ENCODE measurements at places on chromosomes 4 and X.

- DNase-seq: peak; percentile 43
Observed at GRCh38 chrX:70479922-70480659, 35.5 kb downstream of the DLG3 start.

DNA sequence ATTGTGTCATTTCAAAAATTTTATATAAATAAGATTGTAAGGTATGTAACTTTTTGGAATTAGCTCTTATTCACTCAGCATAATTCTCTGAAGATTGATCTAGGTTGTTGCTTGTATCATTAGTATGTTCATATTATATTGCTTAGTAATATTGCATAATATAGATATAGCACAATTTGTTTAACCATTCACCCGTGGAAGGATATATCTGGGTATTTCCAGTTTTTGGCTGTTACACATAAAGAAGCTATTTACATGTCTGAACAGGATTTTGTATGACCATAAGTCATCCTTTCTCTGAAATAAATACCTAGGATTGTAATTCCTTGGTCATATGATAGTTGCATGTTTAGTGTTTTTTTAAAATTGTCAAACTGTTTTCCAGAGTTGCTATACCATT is 82.5 kb downstream of the CPEB2 start:
- no peak for DNase-seq

- no peak for DNase-seq
Observed at GRCh38 chr4:125303058-125303457, 11.7 kb upstream of the FAT4 start.

GRCh38 chr4:161546902-161547301 is 616.9 kb downstream of the FSTL5 start:
- DNase-seq: no peak

- DNase-seq: no peak
Observed at GRCh38 chrX:19563327-19563726, 48.0 kb upstream of the MAP3K15 start.

- peak; percentile 31 for DNase-seq
Observed at GRCh38 chr4:152850377-152850776, 70.6 kb downstream of the ARFIP1 start.

DNA sequence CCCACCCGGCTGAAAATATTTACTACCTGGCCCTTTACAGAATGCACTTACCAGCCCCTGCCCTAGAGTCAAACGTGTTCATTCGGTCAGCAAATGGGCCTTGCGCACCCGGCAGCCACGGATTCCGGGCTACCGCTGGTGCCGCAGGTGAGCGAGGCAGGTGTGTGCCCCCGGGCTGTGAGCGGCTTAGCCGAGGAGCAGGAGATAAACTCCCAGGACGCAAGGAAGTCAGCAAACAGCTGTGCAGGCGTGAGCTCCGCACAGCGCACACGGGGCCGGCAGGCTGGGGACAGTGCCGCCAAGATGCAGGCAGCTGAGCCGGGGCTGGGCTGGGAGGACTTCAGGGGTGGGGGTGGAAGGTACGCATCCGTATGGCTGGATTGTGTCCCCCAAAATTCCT is 211.2 kb upstream of the PSAPL1 start:
- DNase-seq: no peak

DNA sequence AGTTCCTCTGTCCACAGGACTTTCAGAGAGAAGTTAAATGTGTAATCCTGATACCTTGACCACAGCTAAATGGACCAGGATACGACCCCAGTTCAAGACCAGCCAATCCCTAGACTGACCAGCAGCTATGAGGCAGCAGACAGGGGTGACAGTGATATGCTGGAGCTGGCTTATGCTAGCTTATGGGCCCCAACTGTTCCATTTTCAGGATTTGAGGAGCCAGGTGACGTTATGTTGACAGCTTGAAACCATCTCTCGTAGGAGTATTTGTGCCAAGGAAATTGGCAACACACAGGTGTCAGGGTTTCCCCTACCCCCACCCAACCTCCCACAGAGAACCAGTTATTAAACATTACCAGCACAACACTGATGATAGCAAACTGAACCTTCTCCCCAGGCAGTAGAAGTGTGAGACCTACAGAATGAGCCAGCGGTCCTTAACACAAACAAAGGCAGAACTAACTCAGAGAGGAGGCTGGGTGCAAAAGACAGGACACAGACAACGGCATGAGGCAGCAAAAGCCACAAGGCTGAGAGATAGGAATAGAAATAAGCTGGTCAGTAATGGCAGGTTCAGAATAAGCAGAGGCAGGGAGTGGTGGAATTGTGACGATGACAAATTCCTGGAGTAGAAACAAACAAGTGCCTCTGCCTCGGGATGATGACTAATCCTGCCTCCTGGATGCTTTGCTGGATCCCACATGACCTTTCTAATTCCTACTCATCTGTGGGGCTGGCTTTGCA is 85.6 kb upstream of the CPEB2 start:
- DNase-seq: no peak

- no peak for DNase-seq
Observed at GRCh38 chr4:173294444-173294843, 39.7 kb downstream of the HMGB2 start.

- peak; percentile 29 for DNase-seq
Observed at GRCh38 chr4:77360451-77360850, 203.4 kb downstream of the CCNG2 start.

DNA sequence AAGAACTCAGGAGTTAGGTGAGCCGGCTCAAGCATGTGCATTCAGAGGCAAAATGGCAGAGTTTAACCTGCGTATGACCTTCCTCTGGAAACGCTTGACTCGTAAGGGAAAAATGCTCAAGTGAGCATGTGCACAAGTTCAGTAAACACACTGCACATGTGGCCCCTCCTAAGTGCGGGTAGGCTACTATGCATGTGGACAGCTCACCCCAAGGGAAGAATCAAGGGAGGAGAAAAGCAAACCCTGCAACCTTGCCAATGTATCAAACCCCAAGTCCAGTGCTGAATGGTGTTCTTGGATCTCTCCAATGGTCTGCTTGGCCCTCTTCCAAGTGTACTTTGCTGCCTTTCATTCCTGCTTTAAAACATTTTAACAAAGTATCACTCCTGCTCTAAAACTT is 407.1 kb downstream of the ADAM29 start:
- DNase-seq: no peak

DNA sequence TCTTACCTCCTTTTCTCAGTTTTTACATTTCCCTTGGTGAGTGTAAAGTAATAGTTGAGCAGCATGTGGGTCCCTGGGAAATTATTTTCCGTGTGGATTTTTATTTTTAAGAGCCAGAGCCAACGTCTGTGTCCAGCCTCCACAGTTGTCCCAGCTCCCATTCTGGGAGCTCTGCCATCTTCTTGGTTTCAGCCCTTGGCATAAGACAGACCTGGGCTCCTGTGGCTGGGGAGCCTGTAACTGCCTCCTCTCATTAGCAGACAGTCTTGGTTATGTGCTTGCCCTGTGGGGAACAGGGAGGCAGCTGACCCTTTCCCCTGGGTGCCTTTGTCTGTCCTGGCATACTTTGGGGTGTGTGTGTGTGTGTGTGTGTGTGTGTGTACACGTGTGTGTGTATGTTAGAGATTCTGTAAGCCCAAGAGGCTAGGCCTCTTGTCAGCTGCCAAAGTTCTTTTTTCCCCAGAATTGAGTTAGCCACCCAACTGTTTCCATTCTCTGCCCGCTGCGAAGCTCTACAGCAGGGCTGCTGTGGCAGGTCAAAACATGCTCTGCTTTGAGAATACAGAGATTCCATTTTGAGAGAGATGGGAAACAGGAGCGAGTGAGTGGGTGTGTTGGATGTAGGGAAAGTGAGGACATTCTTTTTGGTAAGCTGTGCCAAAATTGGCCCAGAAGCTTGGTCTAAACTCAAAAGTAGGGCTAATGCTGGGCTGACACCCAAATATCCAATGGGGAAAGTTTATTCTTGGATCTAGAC is 140.7 kb downstream of the TMEM164 start:
- DNase-seq: no peak

GRCh38 chr4:126687655-126688358 is 945.0 kb upstream of the INTU start:
- no peak for DNase-seq

GRCh38 chrX:42691196-42691595 is 86.8 kb downstream of the PPP1R2C start:
- DNase-seq: no peak

- no peak for DNase-seq
Observed at GRCh38 chr4:8005033-8005808, 65.6 kb upstream of the AFAP1 start.

DNA sequence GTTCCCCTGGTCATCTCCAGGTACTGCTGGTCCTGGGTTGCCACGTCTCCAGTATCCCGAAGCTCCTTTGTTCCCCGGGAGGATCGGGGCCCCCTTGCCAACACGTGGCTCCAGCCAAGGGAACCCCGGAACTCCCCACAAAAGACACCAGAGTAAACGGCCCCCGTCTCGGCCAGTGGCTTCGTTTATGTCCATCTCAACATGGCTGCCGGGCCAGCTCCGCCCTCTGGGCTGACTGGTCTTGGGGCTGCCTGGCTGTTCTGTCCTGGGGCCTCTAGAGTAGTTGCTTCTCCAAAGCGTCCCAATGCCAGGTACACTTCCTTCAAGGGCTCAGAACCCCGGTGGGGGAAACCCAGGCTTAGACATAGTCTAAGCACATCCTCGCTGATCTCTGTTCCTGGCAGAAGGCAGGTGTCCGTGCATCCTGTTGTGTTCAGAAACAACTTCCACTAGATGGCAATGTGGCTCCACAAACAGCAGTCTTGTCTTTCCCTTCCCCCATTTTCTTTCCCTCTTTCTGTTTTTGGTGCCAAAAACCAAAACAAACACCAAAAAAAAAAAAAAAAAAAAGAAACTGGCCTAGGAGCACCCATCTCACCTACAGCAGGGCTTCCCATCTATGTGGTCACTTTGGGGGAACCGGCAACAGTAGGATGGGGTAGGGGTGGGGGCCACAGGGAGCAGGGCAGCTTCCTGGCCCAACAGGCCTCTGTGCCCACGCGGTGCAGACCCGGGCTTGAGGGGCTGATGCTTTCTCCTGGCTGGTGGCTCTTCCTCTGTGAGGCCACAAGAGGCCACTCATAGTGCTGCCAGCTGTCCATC is 35.3 kb downstream of the NBDY start:
- DNase-seq: peak; percentile 66

GRCh38 chr4:168076989-168077725 is 15.2 kb upstream of the ANXA10 start:
- peak; percentile 75 for DNase-seq

DNA sequence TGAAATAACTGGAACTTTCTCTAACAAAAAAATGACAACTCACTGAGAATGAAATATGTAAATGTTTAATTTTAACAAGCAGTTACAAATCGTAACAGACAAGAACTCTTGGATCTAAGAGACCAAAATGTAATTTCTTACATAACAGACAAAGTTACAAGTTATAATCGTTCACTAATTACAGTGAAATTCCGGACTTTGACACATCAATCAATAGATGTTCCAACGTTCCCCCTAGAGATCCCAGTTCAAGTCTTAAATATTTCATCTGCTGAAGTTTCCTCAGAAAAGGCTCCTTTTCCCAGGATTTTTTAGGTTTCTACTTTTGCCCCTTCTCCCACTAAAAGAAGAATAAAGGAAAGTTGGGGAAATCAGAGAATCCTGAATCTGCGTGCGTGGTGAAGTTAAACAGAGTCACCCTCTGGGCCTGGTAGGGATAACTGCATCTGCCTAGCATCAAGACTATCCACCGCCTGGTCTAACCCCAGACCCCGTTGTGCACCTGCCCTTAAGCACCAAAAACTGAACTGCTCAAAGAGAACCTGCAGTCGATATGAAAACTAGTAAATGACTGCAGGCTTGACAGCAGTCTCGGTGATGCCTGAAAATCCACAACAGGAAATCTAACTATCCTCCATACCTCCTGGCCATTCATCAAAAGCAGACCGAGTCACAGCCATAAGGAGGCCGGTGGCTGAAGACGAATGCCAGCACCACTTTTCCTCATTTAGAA is 2.3 kb downstream of the IRF2 start:
- peak; percentile 59 for DNase-seq

- DNase-seq: peak; percentile 6
Observed at GRCh38 chr4:89879215-89879614, 15.4 kb upstream of the MMRN1 start.

GRCh38 chr4:119113033-119113655 is 22.5 kb upstream of the MYOZ2 start:
- DNase-seq: peak; percentile 53

- no peak for DNase-seq
Observed at GRCh38 chrX:106707771-106708454, 18.6 kb upstream of the RNF128 start.

GRCh38 chr4:161403781-161404180 is 760.0 kb downstream of the FSTL5 start:
- DNase-seq: no peak

DNA sequence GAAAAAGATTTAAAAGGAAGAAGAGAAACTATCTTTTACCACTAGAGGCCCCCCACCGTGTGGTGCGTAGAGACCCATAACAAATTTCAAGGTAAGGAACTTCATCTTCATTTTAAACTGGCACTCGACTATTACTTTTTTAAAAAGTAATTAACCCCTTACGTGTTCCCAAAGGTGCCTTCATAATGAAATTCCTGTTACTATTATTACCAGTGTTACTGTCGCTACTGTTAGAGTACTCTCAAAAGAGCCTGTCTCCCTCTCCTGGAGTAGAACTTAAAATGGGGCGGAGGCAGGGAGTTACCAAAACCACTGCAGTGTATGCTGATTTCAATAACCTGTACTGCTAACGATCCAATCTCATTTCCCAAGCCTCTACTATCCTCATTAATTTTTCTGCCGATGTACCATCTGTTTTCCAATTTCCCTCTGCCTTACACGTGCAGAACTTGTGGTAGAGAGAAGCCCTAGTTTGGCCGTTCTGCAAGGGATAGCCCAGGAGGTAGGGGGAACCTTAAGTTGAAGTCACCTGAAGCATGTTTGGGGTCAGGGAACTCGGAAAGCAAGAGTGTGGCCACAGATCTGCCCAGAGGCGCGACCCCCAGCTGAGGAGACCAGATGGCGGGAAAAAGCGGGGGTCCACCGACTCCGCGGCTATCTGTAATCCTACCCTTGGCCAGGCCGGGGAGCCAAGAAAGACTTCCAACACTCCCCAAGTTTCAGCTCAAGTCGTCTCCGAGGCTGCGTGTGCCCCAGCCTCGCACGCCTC is 720 bp upstream of the STK26 start:
- DNase-seq: no peak

DNA sequence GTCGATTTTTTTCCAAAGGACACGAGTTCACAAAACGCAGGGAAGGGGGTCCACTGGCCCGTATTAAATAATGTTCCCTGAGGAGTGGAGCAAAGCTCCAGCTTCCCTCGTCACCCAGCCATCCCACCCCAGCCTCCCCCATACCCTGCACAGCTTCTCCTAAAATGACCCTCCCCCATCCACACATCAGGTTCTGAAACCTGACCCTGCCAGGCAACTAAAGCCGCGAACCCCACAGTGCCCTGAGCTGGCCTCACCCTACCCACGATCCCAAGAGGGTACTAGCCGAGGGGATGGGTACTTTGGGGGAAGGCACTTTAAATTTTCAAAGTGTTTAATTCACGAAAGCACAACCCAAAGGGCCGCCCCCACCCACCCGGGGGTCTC is 634 bp downstream of the APOO start:
- peak; percentile 53 for DNase-seq

DNA sequence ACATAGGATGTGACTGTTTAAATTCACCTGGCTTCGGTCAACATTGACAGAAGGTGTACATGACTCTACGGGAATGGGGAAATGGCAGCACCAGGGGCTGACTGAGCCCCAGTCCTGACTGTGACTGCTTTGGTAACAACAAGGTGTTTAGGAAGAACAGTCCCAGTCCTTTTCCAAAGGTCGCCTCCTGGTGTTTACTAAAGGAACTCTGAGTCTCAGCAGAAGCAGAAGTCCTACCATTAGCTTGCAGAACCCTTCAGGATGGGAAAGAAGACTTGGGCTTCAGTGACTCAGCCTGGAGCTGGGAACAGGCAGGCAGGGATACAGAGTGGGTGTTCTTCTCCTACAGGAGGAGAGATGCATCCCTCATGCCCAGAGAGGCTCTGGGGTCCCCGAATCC is 103.3 kb downstream of the MGST2 start:
- peak; percentile 26 for DNase-seq

GRCh38 chrX:70293621-70294020 is 3.7 kb downstream of the KIF4A start:
- DNase-seq: no peak

Data from stomach (tissue), 19 donors.